Right lung (tissue), 10 donors: ENCODE measurements at places on chromosomes 3 and 15. TPM values are rescaled to one million over a fixed set of nuclear protein-coding genes. Genes with fewer than 3 reads are reported as not detected.

The TIMP4 gene
- polyA plus RNA-seq = 0.25 TPM

The ATP13A5 gene
- 0.70 TPM for polyA plus RNA-seq

The NSUN3 gene
- polyA plus RNA-seq = 20.1 TPM

DNA sequence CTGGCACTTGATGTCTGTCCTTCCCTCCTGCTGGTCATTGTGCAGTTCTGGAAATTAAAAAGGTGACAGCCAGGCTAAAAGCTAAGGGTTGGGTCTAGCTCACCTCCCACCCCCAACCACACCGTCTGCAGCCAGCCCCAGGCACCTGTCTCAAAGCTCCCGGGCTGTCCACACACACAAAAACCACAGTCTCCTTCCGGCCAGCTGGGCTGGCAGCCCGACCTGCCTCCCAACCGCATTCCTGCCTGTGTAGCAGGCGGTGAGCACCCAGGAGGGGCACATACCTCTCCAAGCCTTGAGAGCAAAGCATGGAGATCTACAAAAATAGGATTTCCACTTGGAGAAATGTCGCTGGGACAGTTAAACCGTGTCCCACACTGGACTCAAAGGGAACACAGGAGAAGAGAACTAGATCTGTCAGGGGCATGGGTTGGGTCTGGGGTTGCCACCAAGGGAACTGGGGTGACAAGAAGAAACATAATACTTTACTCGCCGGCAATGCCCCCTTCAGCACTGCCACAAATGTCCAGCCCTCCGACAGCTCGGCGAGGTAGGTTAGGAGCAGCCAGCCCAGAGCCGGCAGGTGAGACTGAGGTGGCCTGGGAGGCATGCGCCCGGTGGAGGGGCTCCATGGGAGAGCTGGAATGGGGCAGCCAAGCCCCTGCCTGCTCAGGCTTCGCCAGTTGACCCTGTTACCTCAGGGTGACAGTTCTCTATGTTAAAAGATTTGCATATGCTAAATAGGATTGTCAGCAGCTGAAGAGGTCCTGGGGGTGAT lies 52.2 kb downstream of the EXOG start:
- no peak for DNase-seq

DNA sequence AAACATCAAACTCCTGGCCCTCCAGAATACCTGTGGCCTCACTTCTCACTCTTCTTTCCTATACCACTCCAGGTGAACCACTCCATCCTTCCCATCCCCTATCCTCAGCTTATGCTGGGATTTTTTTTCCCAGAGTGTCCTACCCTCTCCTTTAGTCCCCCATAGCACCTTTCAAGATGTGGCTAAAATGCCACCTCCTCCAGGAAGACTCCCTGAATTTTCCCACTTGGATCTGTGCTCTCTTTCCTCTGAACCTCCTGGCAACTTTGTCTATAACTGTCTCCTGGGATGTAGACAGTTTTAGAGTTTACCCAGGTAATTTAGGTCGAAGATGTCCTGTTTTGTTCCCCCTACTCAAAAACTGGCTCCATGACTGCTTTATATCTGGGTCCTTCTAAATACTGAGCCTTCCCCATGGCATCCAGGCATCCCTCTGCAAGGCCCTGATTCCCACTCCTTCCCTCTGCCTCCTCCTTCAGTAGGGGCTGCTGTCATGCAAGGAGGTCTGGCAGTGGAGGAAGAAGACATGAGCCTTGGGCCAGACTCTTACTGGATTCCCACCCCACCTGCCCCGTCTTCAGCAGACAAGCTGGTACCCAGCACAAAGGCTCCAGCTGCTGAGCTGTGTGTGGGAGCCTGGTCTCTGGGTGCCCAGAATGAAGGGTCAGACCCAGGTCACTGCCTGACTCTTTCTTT lies 161.5 kb downstream of the SMAD6 start:
- no peak for DNase-seq

DNA sequence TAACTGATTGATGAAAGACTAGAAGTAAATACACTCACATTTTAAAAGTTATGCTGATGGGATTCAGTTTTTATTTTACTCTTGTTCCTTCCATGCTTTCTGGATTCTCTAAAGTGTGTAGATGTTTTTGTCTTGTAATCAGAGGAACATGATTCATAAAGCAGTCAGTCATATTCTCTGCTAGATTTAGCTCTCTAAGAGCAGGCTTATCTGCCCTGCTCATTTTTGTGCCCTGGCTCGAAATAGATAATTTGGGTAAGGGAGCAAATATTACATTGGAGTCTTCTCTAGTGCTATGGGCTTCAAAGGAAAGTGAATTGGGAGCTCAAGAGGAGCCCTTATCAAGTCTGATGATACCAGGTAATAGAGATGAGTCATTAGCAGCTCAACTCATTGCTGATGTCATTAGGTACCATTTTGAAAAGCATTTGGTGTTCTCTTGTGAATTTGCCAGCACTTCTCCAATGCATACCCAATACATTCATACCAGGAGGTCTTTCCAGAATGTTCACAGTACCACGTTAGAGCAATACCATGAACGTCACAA lies 27.7 kb downstream of the SACM1L start:
- no peak for DNase-seq

GRCh38 chr3:45154641-45155147 lies 8.5 kb upstream of the CDCP1 start:
- DNase-seq = no peak

GRCh38 chr15:101058735-101059134 lies 139.6 kb downstream of the LRRK1 start:
- no peak for DNase-seq

- DNase-seq = no peak
These were observed 141.6 kb upstream of the KBTBD8 start for GRCh38 chr3:66856533-66856932.

GRCh38 chr3:177554895-177555759 lies 357.8 kb upstream of the TBL1XR1 start:
- no peak for DNase-seq

GRCh38 chr15:67878712-67879206 lies 38.9 kb upstream of the RNU6-1 start:
- no peak for DNase-seq

DNA sequence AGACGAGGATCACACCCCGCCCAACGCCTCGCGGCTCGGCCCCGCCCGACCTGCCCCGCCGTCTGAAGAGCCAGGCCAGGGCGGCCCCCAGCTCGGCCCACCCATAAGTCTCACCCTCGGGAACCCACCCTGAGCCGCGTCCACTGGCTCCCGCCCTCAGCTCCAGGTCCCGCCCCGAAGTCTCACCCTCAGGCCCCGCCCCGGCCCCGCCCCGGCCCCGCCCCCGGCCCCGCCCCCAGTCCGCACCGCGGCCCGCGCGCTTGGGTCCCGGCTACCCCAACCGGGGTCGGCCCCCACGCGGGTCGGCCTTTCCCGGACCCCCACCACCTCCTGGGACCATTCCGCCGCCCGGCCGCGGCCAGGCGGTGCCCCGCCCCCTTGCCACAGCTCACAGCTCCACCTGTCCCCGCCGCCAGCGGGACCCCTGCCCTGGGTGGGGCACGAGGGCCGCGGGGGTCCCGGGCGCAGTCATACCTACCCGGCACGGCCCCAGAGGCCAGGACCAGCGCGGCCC lies 489 bp downstream of the CSPG5 start:
- no peak for DNase-seq

- DNase-seq = no peak
These were observed 9.2 kb downstream of the ACAA1 start for GRCh38 chr3:38127611-38128302.

DNA sequence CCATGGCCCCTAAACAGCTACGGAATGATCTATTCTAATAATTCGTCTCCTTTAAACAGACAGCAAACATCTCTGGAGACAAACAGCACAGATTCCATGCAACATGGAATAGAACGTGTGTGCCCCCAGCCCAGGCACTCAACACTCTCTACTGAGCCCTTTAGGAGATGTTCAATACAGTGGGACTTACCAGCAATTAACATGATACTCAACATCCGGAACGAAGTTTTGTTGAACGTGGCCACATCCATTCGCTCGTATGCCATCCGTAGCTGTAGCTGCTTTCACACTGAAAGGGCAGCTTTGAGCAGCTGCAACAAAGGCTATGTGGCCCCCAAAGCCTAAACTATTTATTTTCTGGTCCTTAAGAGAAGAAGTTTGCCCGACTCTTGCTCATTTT lies 3.5 kb downstream of the ADAMTS17 start:
- no peak for DNase-seq

DNA sequence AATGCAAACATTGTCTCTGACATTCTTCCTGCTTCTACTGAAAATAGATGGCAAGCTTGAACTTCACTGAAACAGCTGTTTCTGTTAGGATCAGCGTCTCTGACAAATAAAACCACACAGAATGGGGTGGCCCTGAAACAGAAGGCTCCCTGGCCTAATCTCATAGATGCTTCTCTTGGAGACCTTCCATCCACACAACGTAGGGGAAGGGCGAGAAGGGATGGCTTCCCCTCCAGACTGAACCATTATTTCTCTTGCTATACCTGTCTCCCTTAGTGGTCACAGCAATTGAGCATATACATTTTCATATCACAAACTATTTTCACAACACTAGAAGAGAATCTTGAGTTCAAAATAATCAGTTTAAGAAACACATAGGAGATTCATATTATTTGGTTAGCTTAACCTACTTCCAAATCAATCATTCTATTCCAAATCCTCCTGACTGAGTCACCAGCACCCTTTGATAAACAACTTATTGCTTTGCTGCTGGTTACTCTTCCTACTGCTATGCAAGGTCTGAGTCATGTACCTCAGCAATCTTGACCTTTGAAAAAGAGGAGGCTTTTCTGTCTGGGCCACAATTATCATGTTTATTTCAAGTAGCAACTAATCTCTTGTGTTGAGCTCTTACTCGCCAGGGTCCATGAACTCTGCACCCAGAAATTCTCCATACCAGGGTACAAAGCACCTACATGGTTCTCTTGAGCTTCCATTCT lies 45.5 kb downstream of the CBLB start:
- no peak for DNase-seq

DNA sequence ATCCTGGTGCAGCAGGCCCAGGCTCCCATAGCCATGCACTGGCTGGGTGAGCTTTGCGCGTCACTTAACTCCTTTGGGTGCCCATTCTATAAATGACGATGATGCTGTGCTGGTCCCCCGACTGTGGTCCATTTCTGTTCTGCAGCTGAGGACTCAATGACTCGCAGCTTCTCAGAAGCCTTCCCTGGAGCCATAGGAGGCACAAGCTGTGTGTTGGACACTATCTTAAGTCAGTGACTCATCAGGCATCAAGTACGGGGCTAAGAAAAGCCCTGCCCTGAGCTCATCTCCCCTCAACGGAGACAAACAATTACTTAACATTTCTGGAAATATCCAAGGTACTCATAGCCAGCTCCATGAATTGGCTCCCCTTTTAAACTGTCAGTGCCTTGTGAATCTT lies 13.8 kb upstream of the MUSTN1 start:
- no peak for DNase-seq

DNA sequence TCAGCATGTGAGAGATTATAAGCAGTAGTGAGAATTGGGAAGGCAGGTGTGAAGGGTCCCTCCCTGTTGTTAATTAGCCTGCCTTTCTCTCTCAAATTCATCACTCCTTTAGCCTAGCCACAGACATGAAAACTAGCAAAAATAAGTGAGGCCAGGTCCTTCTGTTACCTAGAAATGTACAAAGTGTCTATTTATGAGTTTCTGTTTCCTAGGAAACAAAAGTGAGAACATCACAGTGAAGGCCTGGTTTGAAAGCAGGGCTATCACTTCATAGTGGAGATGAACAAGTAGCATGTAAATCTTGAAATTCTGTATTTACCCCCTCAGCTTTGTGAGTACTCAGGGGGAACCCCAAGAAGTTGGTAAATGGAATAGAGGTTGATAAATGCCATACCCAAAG lies 78.2 kb upstream of the UMPS start:
- no peak for DNase-seq

DNA sequence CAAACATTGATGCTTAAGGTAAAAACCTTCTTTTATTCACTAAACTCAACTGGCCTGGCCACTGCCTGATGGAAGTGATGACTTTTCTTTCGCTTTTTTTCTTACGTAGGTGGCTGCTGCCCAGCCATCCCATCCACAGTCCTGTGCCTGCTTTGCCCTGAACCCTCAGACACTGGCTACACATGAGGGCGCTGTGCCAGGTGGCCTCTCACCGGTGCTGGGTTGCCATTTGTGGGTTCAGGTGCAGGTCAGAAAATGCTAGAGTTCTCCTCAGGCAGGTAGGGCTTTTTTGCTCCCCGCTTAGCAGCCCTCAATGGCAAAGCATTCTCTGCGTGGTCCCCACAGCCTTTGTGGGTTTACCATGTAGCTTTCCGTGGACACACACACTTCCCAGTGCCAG lies 88.3 kb upstream of the PRR23E start:
- DNase-seq = no peak

DNA sequence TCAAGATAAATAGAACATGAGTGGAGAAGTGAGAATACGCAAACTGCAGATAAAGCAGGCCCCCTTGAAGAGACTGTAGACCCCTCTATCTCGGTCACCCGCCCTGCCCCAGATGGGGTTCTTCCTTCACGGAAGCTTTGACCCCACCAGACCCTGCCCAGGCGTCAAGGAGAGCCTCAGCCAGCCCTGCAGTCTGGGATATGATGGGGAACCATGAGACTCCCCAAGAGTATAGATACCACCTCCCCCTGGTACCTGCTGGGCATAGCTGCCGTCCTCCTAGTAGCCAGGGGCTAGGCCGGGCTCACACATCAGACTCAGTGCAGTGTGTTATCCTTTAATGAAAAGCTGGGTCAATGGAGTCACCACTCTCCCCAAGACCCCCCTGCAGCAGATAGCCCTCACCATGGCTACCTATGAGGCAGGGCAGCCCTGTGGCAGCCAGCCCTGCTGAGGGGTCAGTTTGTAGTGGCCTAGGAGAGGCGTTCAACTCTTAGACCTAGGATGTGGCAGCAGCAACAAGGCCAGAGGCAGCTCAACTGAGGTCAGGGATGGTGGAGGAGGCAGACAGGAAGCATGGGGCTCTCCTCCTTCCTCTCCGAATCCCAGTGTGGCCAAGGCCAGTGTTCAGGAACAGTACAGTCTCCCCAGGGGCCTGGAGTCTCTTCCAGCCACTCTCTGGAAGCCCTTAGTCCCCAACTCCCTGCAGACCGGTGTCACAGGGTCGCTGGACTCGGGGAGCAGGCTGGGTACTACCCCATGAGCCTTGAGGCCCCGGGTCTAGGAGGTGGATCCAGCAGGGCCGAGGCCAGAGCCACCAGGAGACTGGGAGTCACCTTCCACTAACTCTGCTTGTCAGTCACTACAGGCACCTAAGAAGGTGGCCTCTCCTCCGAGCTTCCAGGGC lies 26.1 kb downstream of the PLXNB1 start:
- DNase-seq = no peak

DNA sequence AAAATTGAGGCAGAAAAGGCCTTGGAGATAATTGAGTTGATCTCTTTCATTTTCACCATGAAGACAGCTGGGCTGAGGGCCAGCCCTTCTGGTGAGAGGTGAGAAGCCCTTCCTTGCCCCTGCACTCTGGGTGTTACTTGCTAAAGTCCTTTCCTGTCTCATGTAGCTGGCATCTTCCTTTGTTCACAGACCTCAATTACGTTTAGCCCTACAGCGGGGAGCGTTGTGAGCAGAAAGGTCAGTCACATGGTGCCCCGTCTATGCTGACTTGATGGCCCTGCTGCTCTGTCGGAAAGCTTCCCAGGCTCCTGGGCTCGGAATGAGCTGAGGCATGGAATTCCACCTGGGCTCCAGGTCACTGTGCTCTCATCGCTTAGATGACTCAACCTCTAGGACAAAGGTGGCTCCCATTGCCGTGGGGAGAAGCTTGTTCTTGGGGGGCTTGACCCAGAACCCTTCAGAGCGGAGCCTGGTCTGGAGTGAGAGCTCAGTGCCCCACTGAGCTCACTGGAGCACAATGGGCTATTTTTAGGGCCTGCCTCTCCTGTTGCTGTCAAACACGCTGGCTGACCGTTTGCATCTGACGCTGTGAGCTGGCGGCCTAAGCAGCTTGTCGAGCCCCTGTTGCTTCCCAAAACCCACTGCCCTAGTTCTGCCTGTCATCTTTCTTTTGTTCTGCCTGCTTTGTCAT lies 47.0 kb downstream of the RPLP1 start:
- DNase-seq = no peak

GRCh38 chr15:65512807-65513416 lies 4.6 kb downstream of the DPP8 start:
- no peak for DNase-seq
